ENCODE measurements at places on chromosomes 11 and 22.

GRCh38 chr11:105870516-105871113 lies 151.4 kb downstream of the MSANTD4 start:
- DNase-seq: no peak

- no peak for DNase-seq
These were observed 849.1 kb upstream of the API5 start for GRCh38 chr11:42462558-42463310.

DNA sequence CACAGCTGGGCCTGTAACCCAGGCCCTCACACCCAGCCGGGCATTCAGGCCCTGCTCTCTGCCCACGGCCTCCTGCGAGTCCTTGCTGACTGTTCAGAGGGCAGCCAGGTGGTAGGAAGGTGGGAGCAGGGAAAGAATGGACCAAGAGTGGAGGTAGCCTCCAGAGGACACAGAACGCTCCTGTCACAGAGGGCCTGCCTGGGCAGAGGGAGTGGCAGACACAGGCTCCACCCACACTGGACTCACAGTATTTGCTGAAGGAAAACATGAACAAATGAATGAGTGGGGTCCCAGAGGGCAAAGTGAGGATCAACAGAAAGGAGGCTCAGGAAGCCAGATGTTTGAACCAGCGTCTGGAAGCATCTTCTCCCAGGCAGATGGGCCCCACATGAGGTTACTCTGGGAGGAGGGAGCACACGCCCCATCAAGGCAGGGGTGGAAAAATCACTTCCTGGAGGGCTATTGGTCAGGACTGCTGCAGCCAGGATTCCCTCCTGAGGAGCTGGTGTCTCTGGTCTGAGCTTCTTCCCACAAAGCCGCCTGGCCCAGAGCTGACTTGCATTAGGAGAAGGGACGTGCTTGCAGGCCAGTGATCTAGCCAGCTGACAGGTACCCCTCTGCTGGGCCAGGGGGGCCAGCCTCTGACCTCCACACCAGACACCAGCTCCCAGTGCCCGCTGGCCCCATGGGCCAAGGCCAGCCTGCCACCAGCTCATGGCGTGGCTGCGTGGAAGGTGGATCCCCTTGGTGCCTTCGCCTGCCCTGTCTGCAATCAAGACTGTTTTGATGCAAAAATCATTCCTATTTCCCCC lies 84.0 kb downstream of the THAP12 start:
- DNase-seq: no peak

- no peak for DNase-seq
These were observed 1074.9 kb downstream of the FAM181B start for GRCh38 chr11:81658722-81659121.

DNA sequence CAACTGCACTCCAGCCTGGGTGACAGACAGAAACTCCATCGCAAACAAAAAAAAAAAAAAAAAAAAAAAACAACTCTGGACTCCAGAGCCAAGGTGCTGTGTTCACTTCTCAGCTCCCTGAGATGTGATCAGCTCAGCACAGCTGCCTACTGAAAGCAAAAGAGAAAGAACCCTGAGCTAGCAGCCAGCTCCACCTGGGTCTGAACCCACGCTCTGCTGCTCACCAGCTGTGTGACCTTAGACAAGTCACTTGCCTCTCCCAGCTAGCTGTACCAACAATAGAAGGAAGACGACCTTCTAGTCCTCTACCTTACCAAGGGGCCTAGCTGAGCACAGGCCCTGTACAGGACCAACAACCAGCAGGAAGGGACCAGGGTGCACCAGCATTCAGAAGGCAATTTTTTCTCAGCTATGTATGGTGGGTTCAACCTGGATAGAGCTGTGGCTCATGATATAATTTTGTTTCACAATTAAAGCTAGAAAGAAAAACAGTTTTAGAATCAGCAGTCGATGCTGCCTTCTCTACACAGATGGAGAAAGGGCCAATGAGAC lies 3.8 kb downstream of the DGCR2 start:
- no peak for DNase-seq

DNA sequence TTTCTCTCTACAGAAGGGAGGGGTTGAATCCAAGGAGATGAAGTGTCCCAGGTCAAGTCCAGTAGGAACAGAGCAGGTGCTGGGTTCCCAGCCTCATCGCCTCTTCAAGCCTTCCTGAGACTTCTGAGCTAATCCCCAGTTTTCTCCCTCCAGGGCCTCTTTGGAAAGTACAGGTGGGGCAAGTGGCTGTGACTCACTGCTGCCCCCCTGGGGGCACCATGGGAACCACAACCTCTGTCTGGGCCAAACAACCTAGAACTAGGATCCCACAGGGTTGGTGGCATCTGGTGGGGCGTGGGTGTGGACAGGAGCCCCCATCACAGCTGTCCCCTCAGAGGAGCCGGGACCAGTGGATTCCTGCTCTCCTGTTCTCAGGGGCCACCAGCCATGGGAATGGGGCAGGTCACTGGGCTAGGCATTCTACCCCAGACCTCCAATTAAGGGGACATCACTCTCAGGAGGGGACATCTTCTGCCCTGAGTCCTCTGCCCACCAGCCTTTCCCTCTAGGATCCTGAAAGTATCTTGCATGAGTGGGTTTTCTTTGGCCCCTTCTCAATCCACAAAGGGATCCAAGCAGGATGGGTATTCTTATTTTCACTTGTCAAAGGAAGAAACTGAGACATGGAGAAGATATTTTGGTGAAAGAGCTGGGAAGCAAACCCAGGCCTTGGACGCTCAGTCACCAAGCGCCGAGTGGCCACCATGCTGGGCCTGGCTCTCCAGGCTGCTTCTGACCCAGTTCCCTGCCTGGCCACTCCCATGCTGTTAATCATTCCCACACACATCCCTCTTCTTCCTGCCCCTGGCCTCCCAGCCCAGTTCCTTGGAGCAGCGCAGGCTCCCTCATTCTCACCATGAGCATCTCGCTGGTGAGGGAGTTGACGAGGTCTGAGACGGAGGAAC lies 23.8 kb downstream of the LRRC10B start:
- no peak for DNase-seq

GRCh38 chr22:26658671-26659478 lies 1.5 kb downstream of the MIAT start:
- peak; percentile 80 for DNase-seq

DNA sequence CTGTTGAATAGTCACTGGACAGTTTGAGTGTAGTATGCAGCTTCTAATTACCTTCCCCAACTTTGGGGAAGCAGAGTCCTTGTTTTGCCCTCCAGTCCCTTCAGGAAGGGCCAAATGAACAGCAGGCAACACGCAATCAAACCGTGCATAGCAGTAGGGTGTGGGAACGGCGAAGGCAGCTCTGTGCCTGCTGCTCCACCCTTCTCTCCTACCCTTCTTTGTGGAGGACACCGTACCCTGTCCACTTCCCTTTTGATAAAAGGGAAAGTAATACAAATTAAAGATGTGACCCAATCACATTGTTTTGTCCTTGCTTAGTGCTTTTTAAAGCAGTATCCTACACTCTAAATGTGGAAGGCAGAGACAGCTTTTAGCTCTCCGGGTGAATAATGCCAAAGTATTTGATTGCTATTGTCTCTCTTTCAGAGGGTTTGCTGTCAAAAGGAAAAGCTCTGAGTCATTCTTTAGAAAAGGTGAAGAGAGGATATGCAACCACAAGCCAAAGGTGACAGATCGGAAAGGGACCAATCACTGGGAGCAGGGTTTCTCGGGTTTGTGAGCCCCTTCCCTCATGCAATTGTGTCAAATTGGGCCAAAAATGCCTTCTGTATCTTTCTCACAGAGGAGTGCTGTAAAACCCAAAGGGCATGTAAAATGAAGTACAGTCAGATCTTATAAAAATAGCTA lies 407.3 kb upstream of the CCDC90B start:
- no peak for DNase-seq

- DNase-seq: no peak
These were observed 139.4 kb downstream of the SPATA19 start for GRCh38 chr11:133705873-133706272.

- no peak for DNase-seq
These were observed 127.8 kb downstream of the PARVA start for GRCh38 chr11:12505183-12505582.

DNA sequence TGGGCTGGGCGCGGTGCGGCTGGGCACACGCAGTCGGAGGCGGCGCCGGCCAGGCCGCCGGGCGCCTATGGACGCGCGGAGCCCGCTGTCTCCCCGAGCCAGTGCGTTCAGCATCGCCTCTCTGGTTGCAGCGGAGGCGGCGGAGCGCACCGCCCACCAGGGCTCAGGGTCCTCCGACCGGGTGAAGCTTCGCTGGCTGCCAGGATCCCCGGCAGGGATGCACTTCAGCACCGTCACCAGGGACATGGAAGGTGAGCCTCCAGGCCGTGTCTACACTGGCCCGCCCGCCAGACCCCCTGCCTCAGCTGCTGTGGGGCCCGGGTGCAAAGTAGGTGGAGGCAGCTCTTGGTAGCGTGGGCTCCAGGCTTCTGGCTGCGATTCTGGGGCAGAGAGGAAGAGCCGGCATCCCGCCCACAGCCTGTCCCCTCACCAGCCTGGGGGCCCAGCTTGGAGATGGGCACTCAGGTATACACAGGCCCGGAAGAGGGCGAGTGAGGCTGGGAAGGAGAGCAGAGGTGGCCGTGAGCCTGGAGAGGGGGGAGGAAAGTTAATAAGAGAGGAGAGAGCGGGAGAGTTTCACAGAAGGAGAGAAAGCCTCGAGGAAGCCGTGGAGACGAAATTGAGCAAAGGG lies 1.0 kb upstream of the TBX1 start:
- no peak for DNase-seq

DNA sequence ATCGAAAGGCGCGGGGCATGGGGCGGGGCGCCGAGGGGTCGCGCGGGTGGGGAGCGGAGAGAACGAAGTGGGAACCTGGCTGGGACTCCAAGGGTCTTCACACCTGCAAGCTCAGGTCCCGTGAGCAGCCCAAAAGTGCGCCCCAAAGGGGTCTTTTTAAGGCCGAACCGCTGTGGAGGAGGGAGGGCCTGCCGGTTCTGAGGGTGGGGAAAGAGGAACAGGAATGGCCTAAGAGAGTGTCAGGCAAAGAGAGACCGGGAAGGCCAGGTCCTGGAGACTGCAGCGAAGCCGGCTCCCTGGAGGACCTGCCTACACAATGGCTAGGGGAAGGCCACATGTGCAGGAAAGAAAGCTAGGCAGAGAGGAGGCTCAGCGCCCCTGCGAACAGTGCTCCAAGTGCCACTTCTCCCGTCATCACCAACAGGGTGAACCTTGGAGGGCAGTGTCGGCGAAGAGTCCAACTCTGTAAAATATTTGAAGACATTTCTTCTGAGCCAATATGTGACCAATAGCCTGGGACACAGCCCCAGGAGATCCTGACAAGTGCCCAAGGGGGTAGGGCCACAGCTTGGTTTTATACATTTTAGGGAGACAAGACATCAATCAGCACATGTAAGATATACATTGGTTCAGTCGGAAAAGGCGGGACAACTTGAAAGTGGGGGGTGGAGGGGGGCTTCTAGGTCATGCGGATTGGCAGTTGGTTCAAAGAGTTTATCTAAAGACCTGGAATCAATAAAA lies 710 bp upstream of the DGCR2 start:
- no peak for DNase-seq

GRCh38 chr11:10392095-10393079 lies 62.7 kb upstream of the AMPD3 start:
- DNase-seq: no peak

- DNase-seq: no peak
These were observed 16.4 kb upstream of the GRAMD1B start for GRCh38 chr11:123413636-123414035.

- no peak for DNase-seq
These were observed 114.4 kb upstream of the BLID start for GRCh38 chr11:122230385-122230755.

DNA sequence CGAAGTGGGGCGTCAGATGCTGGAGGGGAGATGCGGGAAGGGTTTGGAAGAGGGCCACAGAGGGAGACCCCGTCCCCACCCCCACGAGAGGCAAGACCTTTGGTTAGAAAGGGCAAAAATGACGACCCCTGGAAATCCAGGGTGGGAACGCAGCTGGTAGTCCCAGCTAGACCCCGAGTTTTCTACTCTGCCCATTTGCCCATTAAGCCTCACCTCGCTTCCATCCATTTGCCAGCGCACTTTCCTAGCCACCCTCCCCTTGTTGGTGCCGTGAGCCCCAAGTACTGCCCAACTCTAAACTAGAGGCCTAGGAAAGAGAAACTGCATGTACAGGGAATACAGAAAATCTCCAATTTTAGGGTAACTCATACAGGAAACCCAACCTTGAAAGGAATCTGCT lies 370 bp downstream of the DDX25 start:
- no peak for DNase-seq

GRCh38 chr11:61310749-61311148 lies 15.6 kb upstream of the VWCE start:
- DNase-seq: no peak

GRCh38 chr22:49422701-49423100 lies 405.0 kb downstream of the BRD1 start:
- no peak for DNase-seq

DNA sequence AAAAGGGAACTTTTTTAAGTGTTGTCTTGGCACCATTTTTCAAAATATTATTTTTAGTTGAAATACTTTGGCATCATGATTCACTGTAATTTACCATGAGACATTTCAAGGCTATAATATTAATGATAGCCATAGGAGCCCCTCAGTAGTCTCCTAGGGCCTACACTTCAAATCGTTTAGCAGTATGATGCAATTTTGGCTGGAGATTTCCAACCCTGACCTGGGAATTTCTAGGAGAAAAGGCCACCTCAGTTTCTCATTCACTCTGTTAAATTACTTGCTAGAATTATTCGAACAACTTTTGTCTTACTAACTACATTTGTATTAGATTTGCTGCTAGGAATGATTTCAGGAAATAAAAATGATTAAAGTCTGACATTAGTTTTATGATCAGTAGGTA lies 1610.9 kb upstream of the RAG2 start:
- no peak for DNase-seq

DNA sequence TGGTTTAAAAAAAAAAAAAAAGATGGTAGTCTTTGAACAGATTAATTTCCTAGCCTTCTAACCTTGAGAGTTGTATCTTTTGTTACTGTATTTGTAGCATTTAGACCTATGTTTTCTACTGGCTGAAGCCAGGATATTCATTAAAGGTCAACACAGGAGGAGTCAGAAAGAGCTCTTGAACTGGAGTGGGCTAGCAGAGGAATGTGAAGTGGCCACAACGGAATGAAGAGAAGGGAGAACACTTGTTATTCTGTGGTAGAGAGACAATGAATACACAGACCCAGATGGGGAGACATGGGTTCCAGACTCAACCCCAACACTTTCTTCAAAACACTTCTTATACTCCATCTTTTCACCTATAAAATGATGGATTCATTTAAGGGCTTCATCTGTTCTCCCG lies 88.1 kb downstream of the RELT start:
- DNase-seq: no peak

- DNase-seq: no peak
These were observed 533.5 kb downstream of the BUD13 start for GRCh38 chr11:116239247-116239646.

GRCh38 chr11:108923413-108923812 lies 258.5 kb downstream of the DDX10 start:
- no peak for DNase-seq

DNA sequence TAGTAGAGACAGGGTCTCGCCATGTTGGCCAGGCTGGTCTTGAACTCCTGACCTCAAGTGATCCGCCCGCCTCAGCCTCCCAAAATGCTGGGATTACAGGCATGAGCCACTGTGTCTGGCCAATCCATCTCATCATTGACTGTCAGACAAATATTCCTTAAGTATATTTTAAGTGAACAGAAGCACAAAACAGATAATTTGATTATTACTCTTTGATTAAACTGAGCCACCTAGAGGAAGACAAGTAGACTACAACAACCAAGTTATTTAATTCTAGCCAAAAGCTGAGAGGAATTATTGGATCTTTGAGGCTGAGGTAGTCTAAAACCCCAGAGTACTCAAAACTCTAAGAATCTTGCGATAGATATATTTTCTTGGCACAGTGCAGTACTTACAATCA lies 1.2 kb downstream of the ACRV1 start:
- DNase-seq: no peak

- DNase-seq: no peak
These were observed 71.8 kb upstream of the PAX6 start for GRCh38 chr11:31882951-31883392.

All from AG09319 (cell line).